ENCODE measurements at places on chromosomes 11 and 22. TPM values are rescaled to one million over a fixed set of nuclear protein-coding genes. Genes with fewer than 3 reads are reported as not detected.

- DNase-seq = no peak
Observed at GRCh38 chr11:12174128-12174476, 63.7 kb downstream of the MICAL2 start.

GAB4 gene
- total RNA-seq = not detected

GRCh38 chr11:92308366-92308765, 83.7 kb downstream of the FAT3 start:
- no peak for DNase-seq

DNA sequence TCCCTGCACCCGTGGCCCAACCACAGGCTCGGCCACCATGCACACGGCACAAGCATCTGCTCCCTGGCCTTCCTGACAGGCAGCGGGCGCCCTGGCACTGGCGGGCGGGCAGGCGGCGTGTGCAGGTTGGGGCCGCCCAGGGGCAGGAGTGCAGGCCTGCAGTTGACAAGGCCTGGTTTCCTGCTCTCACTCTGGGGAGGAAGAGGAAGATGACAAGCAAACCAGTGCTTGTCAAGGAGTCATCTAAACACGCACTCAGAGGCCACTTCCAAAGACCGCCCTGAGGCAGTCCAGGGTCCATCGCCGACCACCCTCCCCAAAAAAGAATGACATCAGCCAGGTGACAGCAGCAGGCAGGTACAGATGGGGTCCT, 65.3 kb upstream of the LINC01488 start:
- peak; percentile 51 for DNase-seq

GRCh38 chr11:101553891-101554292, 29.9 kb downstream of the TRPC6 start:
- no peak for DNase-seq

All from upper lobe of right lung (tissue), 1 donor.